ENCODE measurements at places on chromosomes 2 and 18.

DNA sequence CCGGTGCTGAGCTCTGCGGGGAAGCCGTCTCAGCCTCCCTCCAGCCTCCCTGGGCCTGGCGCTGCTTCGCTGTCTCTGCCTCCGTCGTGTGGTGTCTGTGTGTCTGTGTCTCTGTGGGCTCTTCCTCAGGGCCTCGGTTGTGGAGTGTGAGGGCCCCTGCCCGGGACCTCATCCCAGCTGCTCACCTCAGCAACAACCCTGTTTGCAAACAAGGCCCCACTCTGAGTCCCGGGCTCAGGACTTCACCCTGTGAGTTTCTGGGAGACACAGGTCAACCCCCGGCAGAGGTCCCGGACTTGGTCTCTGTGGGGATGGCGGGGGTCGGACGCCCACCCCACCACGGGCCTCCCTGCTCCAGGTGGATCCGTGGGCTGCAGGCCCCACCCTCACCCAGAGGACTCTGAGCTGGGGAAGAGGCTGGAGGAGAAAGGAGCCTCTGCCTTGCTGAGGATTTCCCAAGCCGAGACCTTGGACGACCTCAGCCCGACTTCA, 127.4 kb upstream of the CTDP1 start:
- no peak for DNase-seq

- DNase-seq = no peak
Observed at GRCh38 chr2:28333606-28334526, 58.8 kb upstream of the FOSL2 start.

GRCh38 chr2:10989151-10989550, 77.4 kb downstream of the KCNF1 start:
- DNase-seq = no peak

- no peak for DNase-seq
Observed at GRCh38 chr18:12479536-12479935, 71.8 kb downstream of the PRELID3A start.

DNA sequence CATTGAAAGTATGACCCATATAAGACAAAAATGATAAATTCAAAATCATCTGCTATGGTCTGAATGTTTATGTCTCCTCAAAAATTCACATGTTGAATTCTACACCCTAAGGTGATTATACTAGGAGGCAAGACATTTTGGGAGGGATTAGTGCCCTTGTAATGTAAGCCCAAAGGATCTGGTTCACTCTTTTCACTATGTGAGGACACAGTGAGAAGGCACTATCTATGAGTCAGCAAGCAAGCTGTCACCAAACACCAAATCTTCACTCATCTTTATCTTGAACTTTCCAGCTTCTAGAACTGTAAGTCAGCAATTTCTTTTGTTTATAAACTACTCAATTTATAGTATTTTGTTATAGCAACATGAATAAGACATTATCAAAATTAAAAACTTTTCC, 284.7 kb upstream of the ZC3H15 start:
- DNase-seq = no peak

DNA sequence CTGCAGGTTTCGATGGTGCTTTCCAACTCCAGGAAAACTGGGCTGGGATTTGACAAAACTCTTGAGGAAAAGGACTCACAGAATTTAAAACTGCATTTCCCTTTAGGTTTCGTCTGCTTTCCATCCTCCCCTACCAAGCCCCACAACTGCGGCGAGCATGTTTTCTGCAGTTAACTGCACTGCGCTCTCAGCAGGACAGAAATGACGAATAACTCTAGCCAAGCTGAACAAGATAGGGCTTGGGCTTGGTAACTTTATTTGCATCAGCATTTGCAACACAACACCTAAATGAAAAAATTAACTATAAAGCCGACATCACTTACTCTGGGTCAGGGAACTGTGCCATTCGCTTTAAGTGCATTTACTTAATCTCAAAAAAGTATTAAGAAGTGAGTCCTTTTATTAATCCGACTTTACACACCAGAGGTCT, 669 bp upstream of the PIKFYVE start:
- DNase-seq = no peak

DNA sequence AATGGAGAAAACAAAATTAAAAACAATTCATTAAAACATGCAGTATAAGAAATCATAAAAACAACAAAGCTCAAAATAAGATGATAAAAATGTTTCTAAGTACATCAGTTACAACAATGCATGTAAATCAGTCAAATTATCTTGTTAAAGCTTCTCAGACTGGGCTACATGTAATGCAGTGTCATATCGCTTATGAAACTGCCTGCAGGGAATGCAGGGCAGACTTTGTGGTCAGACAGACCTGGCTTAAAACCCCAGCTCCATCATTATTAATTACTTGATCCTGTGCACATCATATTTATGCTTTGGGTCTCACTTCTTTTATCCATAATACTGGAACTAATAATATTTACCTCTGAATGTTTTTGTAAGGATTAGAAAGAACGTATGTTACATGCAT, 74.6 kb downstream of the PID1 start:
- DNase-seq = no peak

- DNase-seq = no peak
Observed at GRCh38 chr2:223784221-223784772, 53.1 kb downstream of the AP1S3 start.

GRCh38 chr2:65129286-65129825, 550 bp downstream of the RAB1A start:
- no peak for DNase-seq

GRCh38 chr18:49277395-49278036, 182.9 kb downstream of the DYM start:
- no peak for DNase-seq

- DNase-seq = no peak
Observed at GRCh38 chr2:70083344-70084156, 3.7 kb upstream of the PCBP1 start.

Measured in NCI-H1930 (cell line).